ENCODE measurements at places on chromosomes 6 and 20.
A peak's percentile ranks its signal among the peaks of the same experiment; 100 is the strongest.

DNA sequence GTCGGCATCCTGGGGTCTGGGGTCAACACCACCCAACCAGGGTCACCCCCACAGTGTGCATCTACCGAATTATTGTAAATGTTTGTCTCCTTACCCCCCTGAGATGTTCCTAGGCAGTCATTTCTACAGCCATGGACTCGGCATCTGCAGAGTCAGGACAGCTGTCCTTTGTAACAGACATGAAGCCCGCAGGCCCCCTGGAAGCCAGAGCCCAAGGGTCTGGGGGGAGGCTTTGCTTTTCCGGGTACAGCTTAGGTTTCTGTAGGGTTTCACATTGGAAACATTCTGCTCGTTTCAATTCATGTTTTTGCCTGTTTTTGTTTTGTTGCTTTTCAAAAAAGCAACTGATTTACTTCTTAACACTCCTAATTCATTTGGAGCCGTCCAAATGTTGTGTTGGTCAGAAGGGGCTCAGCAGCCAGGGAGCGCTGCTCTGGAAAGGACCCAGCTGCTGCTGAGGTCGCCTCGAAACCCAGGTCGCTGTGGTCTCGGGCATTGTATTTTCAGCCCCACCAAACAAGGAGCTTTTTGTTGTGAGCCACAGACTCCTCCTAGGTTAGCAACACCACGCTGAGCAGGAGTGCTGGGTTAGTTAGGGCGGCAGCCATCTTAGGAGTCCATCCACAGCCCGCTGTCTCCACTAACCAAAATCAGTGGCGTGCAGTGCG lies 160.4 kb downstream of the TMEM242 start:
- no peak for DNase-seq

DNA sequence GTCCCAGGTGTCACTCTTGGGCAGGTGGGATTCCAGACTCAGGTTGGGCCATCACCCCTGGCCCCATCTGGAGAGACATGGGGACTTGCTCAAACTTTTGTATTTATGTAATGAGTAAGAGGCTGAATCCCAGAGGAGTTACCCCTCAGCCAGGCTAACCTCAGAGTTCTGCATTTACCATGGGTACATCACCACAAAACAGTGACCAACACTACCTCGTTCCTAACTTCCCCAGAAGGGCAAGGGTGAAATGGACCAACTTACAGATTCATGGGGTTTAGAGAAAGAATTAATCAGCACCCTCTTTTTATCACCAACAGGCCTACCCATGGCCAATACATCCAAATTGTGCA lies 259.9 kb upstream of the MARCKS start:
- no peak for DNase-seq

DNA sequence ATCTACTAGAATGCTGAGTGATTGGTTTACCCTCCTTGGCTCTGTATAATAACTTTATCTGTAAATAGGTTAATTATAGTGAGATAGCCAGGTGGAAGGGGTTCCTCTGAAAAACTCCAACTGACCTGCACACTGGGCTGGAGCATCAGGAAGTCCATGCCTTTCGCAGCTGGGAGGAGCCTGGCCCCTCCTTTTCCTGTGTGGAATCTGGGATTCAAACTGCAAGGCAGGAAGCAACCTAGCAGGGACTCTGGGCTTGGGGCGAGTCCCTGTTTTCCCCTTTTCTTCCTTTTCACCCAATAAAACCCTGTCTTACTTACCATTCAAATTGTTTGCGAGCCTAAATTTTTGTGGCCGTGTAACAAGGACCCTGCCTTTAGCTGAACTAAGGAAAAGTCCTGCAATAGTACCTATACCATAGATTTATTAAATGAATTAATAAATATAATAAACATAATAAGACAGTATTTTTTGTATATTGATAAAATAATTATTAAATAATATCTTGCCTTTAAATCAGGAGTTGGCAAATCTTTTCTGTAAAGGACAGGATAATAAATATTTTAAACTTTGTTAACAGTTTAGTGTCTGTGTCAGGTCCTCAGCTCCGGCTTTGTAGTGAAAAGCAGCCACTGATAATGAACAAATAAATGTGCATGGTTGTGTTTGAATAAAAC lies 406.2 kb upstream of the MMS22L start:
- DNase-seq: no peak

- DNase-seq: no peak
Measured at GRCh38 chr6:45614488-45615285, 237.0 kb upstream of the SUPT3H start.

DNA sequence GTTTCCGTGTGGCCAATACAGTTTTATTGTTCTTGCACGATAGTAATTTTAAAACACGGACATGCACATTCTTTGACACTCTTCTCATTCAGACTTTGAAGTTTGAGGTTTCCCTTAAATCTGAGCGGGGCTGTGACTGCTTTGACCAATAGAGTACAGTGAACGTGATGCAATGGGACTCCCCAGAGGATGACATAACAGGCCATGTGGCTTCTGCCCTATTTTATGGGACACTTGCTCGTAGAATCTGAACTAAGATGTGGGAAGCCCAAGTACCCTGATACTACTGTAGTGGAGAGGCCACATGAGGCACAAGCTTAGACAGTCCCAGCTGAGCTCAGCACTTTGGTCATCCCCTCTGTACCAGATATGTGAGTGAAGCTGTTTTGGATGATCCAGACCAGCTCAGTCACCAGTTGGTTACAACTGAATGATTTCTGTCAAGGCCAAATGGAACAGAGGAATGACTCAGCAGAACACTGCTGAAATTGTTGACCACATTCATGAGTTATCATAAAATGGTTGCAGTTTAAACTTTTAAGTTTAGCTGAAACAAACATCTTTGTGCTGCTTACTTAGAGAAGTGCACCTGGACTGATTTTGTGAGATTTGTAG lies 279.4 kb downstream of the RFPL4B start:
- DNase-seq: no peak

DNA sequence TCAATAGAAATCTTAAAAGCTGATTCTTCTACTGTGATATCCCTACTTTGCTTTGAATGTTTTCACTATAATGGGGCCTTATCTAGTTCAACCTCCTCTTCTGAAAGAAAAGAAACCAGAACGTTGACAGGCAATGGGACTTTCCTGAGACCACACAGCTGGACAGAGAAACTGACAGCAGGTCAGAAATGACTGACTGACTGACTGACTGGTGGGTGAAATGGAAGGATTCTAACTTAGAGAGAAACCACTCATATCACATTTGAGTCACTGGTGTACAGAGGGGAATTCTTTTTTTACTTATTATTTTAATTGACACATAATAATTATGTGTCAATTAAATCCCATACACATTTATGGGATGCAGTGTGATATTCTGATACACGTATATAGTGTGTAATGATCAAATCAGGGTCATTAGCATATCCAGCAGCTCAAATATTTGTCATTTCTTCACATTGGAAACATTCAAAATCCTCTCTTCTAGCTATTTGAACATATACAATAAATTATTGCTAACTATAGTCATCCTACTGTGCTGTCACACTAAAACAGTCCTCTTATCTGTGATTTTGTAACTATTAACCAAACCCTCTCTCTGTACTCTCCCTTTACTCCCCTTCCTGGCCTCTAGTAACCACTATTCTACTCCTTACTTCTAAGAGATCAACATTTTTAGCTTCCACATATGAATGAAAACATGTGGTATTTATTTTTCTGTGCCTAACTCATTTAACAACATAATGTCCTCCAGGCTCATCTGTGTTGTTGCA lies 64.8 kb upstream of the NRSN1 start:
- no peak for DNase-seq

GRCh38 chr6:163808231-163808630 lies 393.7 kb downstream of the QKI start:
- no peak for DNase-seq

DNA sequence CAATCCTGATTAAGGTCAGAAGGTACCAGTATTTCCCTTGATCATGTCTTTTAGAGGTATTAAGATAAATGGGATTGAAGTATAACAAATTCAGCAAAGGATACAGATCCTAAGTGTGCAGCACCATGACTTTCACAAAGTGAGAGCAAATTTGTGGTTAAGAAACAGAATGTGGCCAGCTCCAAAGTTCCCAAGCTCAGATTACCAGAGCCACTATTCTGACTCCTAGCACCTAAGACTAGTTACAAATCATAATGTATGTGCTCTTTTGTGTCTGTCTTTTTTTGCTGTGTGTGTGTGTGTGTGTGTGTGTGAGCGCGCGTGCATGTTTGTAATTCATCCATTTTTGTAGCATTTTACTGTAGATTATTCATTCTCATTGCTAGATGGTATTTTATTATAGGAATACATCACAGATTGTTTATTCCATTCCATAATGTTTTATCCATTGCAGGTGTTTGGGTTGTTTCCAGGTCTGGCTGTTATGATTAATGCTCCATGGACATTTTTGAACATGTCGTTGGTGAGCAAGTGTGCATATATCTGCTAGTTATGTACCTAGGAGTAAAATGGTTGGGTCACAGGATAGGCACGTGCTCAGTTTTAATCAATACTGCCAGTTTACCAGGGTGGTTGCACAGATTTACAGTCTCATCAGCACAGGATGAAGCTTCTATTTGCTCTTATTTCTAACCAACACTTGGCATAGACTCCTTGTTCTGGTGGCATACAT lies 314.0 kb upstream of the JAG1 start:
- no peak for DNase-seq

DNA sequence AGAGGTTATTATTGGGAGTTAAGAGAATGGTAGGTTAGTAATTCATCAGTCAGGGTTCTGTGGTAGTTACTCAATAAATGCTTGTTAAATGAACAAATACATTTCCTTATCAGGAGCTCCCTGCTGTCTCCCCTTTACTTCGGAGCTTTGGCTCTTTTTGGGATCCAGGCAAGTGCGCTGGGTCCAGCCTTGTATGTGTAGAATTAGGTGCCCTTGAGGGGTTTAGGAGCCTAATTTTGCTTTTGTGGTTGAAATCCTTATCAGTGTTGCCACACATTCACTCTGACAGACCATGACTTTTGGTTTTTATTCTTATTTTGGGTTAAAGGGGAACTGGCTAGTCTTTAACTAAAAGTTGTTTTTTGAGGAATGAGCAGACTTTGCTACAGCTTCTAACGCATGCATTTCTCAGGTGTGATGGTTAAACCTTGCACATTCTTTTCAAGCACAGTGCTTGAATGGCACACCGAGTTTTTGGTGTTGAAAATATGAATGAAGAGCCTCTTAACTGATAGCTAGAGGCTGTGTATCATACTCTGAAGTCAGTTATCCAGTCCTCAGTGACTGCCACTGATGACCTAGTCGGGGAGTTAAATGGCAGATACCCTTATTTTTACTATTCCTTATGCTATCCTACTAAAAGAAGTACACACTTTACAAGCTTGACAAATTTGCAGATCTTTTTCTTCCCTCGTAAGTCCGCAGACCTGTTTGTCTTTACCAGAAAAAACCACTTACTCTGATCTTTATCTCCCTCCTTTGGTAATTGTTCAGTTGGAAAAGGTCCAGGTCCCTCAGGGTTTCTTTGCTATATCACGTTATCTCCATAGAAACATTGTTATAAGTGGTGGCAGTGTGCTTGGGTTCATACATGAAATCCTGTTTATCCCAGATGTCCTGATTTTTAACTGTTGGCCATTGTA lies 50.7 kb upstream of the PLCG1 start:
- DNase-seq: peak; percentile 27

- DNase-seq: no peak
Measured at GRCh38 chr20:61875221-61875885, 190.3 kb downstream of the TAF4 start.

DNA sequence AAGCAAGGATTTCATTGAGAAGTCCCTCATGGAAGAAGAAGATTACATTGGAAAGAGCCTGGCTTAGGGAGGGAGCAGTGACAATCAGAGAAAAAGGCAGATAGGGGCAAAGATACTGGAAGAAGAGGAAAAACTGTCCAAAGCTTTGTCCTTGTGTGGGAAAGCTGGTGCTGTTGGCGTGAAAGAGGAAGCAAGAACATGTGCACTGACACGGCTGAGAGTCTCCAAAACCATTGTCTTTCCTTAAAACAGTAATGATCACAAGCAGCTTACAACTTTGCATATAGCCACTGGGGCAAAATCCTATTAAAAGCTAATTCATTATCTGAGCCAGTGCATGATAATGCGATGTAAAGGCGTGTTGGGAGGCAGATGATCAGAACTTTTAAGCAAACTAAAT lies 85.1 kb upstream of the ESR1 start:
- DNase-seq: no peak

- no peak for DNase-seq
Measured at GRCh38 chr20:24522452-24523330, 53.3 kb downstream of the SYNDIG1 start.

- DNase-seq: peak; percentile 67
Measured at GRCh38 chr6:155314773-155315515, 660 bp upstream of the TFB1M start.

GRCh38 chr6:147278891-147279290 lies 74.7 kb downstream of the STXBP5 start:
- DNase-seq: no peak

GRCh38 chr6:31489086-31489485 lies 8.9 kb upstream of the MICB start:
- no peak for DNase-seq

GRCh38 chr6:166675736-166676135 lies 48.7 kb upstream of the RPS6KA2 start:
- DNase-seq: no peak

GRCh38 chr6:141719476-141719875 lies 413.2 kb upstream of the GJE1 start:
- no peak for DNase-seq

DNA sequence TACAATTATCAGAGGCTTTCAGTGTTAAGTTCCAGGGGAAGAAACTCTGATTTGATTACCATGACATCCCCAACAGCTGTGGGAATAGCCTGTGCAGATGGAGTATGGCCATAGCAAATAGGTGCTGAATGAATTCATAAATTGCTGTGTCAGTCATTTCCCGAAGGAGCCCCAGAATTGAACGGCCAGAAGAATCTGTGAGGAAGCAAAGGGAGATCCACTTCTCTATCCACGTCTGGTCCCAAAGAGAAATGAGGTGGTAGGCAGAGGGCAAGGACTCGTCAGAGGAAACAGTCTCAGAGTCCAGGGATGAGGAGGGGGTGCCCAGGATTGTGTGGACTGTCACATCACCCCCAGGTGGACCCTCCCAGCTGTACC lies 3.1 kb upstream of the TAF8 start:
- DNase-seq: no peak

- DNase-seq: no peak
Measured at GRCh38 chr6:10514049-10514780, 6.9 kb upstream of the GCNT2 start.

GRCh38 chr6:4374216-4374615 lies 238.8 kb upstream of the ECI2 start:
- DNase-seq: no peak

GRCh38 chr6:86152546-86152945 lies 509.9 kb upstream of the SYNCRIP start:
- no peak for DNase-seq

DNA sequence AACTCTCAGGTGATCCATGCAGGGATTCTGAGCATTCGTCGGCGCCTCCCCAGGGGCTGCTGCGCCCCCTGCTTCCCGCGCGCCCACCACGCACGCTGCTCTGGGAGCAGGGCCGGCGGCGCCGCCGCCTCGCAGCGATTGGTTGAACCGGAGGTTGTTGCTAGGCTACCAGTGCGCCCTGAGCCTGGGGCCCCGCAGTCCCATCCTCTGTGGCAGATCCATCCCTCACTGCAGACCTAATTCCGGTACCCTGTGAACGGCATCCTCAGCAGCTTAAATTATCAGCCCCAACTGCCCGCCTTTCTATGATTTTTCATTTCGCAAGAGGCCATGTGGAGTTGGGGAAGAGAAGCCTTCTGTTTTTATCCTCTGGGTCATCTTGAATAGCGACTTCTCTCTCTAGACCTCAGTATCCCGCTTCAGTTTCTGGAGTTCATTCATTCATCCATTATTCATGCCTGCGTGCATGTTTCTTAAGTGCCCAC lies 15.4 kb downstream of the PNPLA1 start:
- no peak for DNase-seq

All from HEK293T (cell line).